CD4-positive, alpha-beta T cell treated with Interleukin-17A for 4 hours (primary cell): ENCODE measurements at places on chromosomes 5 and 9.

DNA sequence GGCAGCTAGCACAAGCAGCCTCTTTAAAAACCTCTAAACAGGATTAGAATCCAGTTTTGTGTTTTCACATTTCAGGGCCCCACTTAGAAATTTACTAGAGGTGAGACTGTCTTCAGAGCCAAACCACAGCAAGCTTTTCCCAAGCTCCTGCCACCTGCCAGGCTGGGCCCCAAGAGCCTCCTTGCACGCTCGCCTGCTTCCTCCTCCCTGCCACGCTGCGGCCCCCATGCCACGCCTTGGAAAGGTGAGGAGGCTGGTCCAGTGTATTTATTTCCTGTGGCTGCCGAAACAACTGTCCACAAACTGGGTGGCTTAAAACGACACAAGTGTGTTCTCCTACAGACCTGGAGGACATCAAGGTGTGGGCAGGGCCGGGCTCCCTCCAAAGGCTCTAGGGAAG is 43.4 kb downstream of the NKX2-5 start:
- no peak for DNase-seq

GRCh38 chr5:169074839-169075238 is 226.1 kb downstream of the SLIT3 start:
- DNase-seq, result no peak

GRCh38 chr5:40571729-40572128 is 108.0 kb upstream of the PTGER4 start:
- no peak for DNase-seq

DNA sequence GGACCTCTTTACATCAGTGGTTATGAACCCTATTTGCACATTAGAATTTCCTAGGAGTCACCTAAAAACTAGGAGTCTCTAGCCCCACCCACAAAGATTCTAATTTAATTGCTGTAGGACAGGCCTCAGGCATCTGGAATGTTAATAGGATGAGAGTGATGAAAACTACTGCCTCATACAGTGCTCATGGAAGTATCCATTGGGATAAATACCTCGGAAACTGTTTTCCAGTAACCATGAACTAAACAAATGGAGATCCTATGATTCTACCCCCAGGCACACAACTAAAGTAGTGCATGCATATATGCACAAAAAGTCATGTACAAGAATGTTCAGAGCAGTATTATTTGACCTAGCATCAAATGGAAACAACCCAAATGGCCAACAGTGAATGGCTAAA is 286.3 kb downstream of the DNAH5 start:
- no peak for DNase-seq

- DNase-seq, result no peak
Observed at GRCh38 chr5:75891736-75892135, 174.5 kb upstream of the POC5 start.

- no peak for DNase-seq
Observed at GRCh38 chr5:62461561-62461960, 49.0 kb downstream of the IPO11 start.

DNA sequence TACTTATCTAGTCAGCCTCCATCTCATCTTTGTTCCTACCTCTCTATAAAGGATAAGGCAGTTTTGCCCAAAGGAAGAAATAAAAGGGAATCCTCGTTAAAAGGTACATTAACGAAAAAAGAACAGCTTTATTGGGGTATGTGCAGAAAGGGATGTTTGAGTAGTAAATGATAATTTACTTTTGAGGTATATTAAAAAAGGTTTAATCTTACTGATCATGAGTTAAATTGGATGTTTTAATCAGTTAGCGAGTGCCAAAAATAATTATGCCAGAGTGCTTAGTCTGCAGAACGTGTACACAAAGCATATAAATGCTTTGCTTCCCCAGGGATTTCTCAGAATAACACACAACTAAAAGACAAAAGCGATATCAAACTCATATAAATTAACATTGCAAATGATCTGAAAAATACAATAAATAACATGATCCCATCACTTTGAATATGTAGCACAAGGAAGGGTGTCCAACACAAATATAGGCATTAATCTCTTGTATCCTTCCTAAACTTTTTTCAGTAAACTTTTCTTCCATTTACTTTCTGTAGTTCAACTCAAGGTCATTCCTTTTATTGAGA is 865.0 kb downstream of the NR2F1-AS1 start:
- DNase-seq, result no peak
